ENCODE measurements at places on chromosomes 7 and 10.

DNA sequence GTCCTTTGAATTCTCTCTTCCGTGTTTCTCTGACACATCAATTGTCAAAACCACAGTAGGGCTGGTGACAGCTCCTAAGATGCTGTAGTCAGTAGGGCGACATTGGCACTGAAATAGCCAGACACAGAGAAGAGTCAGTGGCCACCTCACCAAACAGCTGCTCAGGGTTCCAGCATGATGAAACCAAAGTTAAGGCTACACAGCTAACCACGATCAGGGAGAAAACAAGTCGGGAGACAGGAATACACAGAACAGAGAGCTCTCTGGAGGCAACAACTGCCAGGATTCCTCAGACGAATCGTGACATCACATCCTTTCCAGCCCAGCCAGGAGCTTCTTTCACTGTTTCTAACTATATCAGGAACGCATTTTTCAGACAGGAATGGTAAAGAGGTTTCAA is 922.2 kb downstream of the SORCS1 start:
- DNase-seq = no peak

DNA sequence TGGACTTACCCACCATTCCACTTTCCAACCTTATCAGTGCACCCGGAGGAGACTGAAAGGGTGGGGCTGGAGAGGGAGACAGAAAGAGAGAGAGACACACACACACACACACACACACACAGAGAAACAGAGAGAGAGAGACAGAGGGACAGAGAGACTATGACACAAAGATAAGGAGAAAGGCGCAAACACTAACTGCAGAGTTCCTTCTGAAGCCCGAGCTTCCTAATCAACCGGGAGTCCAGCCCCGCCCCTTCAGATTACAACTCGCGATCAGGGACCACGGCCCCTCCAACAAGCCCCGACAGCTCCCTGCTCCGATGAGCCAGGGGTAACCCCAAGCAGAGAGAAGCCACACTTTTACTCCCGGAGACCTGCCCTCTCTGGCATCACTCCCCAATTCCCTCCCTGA is 499 bp downstream of the GAL3ST4 start:
- DNase-seq = peak; percentile 37

DNA sequence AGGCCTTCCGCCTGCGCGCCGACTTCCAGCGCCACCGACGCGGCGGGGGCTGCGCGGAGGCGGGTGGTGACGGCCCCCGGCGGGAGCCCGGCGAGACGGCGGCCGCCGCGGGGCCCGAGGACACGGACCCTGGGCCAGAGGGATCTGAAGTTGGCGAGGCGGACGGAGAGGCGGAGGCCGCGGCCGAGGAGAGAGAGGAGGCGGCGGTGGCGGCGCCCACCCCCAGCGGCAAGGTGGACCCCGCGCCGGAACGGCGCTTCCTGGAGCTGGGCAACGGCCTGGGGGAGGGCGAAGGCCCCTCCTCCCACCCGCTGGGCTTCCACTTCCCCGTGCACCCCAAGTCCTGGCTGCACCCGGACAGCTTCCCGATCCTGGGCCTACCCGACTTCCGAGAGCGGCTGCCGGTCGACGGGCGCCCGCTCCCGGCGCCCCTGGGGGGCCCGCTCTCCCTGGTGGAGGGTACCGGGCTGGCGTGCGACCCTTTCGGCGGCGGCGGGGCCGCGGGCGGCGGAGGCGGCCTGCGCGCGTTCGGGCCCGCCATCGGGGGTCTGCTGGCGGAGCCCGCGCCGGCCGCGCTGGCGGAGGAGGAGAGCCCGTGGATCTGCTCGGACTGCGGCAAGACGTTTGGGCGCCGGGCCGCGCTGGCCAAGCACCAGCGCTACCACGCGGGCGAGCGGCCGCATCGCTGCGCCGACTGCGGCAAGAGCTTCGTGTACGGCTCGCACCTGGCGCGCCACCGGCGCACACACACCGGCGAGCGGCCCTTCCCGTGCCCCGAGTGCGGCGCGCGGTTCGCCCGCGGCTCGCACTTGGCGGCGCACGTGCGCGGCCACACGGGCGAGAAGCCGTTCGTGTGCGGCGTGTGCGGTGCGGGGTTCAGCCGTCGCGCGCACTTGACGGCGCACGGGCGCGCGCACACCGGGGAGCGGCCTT is 16.2 kb downstream of the ZNF316 start:
- no peak for DNase-seq

DNA sequence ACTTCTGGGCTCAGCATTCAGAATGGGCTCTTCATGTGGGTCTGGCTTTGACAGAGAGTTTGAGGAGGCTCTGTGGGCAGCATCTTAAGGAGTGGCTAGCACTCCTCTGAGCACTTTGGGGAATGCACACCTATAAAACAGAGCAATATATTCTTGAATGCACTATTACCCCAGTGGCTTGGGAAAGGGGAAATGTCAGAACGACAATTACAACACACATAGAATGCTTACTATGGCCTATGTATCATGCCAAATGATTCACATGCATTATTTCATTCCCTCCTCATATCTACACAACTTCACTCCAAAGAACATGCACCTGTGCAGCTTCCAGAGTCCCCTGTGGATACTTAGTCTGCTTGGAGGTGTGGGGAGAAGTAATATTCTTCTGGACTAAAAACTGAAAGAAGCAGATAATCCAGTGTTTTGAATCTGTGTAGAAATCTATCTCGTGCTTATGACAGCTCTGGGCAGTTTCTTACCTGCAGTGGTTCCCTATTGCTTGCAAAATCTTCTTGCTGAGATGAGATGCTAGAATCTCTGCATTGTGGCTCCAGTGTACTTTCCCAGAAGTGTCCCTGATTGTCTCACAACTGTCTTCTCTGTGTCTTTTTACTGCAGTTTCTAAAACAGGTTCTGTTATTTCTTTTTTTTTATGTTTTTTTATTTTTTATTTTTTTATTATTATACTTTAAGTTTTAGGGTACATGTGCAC is 5.5 kb upstream of the MGAM start:
- DNase-seq = no peak

DNA sequence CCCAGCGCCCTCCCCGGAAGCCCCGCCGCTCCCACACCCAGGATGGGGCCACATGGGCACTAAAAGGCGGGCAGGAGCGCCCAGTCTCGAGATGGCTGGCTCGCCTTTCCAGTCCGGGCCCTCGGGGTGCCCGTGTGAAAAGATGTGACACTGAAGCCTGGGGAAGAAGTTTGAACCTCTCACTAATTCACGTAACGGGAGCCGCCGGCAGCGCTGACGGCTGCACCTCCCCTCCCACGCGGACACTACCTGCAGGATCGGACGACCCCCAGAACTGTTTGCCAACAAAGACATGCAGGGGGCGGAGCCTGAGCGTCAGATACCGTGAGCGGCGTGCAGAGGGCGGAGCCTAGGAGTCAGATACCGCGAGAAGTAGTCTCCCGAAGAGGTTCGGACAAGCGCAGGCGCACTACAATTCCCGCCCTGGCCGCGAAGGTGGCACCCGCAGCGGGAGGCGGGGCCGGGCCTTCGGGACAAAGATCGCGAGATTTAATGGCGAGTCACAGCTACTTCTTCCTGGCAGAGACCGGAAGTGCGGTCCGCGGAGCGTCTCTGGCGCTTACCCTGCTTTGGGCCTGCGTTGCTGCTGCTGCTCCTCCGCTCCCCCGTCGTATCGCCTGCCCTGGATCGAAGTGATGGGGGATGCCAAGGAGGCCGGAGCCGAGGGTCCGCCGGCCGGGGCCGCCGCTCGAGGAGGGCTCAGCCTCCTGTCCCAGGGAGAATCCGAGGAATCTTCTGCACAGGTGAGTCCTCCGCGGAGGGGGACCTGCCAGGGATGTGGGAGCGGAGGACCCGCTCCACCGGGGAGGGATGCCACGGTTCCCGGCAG is at the start of gene EDRF1:
Gene EDRF1, plus strand, starts transcription at position 537 of the 829 bp plus-strand sequence. Its CDS starts 99 bp downstream, at position 636.
- peak; percentile 100 for DNase-seq

DNA sequence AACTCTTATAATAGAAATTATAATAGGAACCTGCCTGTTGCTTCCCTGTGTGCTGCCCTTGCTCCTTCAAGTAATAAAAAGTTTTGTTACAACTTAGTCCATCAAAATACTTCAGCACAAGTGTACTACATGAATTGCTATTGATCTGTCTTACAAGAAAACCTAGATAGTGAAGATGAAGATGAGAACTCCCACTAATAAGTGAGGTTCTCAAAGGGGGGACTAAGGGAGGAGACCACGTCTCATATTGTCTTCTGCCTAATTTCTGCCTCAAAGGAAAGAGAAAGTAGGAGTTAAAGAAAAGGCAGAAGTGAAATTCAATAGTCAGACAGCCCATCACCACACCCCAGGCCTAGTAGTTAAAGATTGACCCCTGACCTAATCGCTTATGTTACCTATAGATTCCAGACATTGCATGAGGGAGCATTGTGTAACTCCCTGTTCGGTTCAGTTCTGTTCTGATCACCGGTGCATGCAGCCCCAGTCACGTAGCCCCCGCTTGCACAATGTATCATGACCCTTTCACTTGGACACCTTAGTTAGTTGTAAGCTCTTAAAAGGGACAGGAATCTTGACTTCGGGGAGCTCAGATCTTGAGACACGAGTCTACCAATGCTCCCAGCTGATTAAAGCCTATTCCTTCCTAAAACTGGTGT is 18.2 kb upstream of the CHST3 start:
- DNase-seq = no peak

DNA sequence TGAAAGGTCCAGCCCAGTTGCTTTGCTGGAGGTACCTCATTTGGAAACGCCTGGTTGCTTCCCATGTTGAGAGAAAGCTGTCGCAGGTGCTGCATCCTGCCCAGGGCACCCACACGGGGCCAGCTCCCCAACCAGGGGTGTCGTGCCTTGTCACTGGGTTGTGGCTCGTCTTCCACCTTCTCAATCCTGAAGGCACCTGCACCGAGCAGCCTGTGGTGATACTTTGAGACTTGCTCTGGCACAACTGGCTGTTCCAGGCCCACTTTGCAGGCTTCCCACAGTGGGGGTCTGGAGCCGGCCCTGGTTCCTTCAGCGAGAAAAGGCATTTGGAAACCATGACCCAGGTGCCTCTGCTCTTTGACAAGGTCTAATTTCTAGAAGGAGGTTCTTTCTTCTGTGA is 197.3 kb upstream of the PPP2R2D start:
- DNase-seq = no peak

GRCh38 chr10:96280859-96281258 is 9.5 kb upstream of the BLNK start:
- no peak for DNase-seq

DNA sequence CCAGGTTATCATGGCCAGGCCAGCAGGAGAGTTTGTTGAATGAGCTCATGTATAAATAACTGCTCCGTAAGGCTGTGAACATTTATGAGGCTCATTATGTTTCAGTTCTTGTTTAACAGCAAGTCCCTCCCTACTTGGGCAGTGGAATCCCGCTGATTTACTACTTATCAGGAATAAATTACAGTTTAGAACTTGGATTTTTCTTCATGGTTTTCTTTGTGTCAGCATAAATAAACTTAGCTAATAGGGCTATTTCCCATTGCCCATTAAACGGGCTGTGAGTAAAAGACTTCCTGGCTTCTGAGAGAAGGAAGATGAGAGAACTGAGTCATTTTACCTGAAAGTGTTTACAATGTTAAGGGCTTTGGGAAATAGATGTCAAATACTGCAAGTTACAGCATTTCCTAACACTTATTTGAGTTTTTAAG is 701.6 kb upstream of the ANKRD30A start:
- peak; percentile 40 for DNase-seq

- no peak for DNase-seq
Measured at GRCh38 chr10:43427166-43427825, 9.6 kb upstream of the ZNF487 start.

DNA sequence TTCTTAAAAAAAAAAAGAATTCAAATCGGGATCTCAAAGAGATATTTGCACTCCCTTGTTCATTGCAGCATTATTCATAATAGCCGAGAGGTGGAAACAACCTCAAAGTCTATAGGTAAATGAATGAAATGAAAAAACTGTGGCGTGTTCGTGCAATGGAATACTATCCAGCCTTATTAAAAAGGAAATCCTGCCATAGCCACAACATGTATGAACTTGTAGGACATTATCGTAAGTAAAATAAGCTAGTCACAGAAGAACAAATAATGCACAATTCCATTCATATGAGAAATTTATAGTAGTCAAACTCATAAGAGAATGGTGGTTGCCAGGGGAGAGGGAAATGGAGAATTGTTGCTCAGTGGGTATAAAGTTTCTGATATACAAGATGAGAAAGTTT is 37.9 kb downstream of the GRK5 start:
- no peak for DNase-seq

DNA sequence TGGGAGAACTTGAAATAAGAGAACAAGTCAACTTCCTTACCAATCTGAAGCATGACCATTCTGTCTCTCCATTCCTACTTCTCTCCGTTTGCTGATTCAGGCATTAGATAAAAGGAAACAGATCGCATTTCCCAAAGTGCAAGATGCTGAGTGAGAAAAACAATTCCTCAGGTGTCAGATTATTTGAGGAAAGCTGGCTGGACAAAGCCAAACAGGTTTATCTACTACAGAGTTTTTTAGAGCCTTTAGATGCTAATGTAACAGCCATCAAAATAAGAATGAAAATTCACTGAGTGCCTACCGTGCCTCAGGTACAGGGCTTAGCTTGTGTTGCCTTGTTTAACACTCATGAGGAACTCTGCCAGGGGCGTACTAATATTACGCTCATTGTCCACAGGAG is 135.9 kb upstream of the MBL2 start:
- DNase-seq = no peak

- DNase-seq = peak; percentile 37
Measured at GRCh38 chr7:128021366-128021765, 9.9 kb downstream of the LRRC4 start.

- peak; percentile 74 for DNase-seq
Measured at GRCh38 chr10:102642736-102643335, 1.4 kb upstream of the TRIM8 start.

All from hepatocyte (in vitro differentiated cells).